Stimulated activated CD4-positive, alpha-beta T cell treated with anti-CD3 and anti-CD28 coated beads, Interleukin-2, amount 100 ng/mL, for 4 hours (primary cell): ENCODE measurements at places on chromosomes 13 and 19.

GRCh38 chr13:64755961-64756360 is 2474.2 kb downstream of the PCDH9 start:
- DNase-seq, result no peak

GRCh38 chr19:58009666-58010301 is 7.2 kb upstream of the ZNF606 start:
- DNase-seq, result peak; percentile 23

GRCh38 chr19:47805313-47805712 is 962 bp upstream of the TPRX1 start:
- DNase-seq, result no peak

DNA sequence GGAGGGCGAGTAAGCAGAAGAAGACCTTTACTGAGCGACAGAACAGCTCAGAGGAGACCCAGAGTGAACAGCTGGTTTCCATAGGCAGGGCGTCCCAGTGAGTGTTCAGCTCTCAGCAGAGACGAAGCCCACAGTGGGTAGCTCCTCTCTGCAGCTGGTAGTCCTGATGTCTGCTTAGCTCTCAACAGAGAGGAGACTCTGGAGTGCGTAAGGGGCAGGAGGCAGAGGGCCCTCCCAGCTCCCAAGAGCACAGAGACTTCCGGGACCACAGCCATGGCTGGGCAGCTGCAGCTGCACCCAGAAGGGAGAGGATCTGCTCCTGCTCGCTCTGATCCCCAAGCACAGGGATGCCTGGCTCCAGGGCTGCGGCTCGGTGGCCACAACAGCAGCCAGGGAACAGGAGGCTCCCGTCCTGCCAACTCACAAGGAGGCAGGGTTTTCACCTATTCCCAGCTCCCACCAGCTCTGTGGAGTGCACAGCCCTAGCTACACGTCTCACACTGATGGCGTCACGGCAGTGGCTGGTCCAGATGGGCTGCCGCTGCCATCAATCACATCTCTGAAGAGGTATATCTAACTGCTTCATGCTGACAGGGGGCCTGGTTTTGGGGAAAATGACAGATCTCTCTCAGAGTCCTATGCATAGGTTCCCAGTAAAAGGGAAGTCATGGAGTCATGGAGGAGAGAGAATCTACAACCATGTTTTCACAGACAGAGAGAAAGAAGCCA is 2660.1 kb upstream of the PCDH20 start:
- DNase-seq, result no peak

DNA sequence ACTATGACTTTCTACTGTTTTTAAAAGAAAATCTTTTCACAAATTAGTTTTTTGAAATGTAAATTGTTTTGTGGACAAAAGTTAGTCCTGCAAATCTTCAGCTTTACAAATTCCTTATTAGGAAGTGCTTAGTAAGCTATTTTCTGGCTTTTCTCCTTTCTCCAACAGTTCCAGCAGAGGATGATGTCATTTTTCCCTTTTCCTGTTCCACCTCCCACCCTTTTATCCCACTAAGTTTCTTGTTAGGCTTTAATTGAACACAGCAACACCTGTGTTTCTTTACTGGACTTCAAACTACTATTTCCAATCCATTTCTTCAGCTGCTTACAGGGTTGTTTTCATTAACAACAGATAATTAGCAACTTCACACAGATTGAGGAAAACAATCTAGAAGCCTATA is 389.2 kb downstream of the NDFIP2 start:
- DNase-seq, result no peak

DNA sequence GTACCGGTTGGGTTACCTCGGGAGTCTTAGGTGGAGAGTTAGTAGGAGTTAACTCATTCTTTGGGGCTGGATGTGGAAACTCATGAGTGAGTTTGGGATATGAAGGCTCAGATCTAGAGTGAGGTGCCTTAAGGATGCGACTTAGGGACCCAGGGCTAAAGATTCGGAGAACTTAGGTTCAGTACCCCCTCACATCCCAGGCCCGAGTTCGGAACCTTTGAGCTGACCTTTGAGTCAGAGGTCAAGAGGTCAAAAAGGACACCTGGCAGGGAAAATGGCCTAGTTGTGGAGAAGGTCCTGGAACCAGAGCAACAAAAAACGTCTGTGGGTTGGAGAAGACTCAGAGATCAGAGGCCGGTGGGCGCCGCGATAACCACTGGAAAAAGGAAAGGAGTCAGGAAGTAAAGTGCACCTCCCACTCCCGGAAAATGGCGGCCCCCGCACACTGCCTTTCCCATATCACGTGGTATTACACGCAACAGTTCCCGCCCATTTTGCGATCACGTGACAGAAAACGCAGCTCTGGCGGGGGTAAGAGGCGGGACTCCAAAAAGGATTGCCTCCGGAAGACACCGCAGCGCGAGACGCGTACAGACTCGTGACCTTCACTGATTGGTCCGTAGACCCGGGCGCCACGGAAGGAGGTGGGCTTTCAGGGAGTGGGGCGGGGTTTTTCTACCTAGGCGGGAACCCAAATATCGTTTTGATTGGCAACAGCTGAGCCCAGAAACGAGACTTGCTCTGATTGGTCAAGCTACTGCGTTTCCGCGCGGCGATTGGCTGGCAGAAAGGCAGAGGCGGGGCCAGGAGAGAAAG is at the start of gene ACTMAP:
Gene ACTMAP, minus strand, starts transcription at position 420 of the 816 bp plus-strand sequence. CDS start 674 bp downstream, outside the sequence.
- peak; percentile 99 for DNase-seq

DNA sequence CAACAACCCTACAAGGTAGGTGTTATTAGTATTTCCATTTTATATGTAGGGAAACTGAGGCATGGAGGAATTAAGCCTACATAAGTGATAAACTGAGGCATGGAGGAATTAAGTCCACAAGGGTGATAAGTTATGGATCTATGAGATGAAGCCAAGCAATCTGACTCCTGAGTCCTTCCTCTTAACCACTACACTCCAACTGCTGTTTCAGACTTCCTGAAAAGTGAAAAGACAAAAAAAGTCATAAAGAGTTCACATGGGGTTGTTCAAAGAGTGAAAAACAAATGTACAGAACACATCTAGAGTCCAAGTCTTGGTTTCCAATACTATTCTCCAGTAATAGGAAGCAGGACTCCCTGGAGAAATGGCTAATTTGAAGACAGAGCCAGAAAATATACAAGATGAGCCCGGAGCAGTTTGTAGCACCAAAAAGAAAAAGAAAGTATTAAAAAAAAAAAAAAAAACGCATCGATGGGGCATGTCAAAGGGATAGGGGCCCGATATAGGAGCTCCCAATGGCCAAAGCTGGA is 12.1 kb downstream of the CRYL1 start:
- no peak for DNase-seq

DNA sequence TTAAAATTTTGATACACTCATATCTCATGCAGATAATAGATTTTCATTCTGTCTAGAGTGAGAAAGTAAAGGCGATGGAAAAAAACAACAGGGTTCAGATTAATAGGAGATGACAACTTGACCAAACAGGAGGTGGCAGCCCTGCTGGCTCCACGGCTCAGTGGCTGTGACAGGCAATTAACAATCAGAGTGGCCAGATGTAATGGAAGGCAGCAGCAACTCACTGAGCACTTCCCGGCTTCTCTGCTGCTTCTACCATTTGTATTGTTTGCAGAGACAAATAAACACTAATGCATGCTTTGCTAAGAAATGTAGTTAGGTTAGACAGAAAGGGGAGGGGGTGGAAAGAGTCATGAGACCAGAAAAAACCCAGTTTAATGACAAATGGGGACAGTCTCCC is 473.0 kb upstream of the SLC10A2 start:
- DNase-seq, result no peak

GRCh38 chr13:106475852-106476251 is 59.6 kb downstream of the EFNB2 start:
- no peak for DNase-seq

- peak; percentile 2 for DNase-seq
These were observed 133.7 kb downstream of the GGACT start for GRCh38 chr13:100454876-100455275.

GRCh38 chr19:10454267-10454666 is 33.9 kb downstream of the PDE4A start:
- DNase-seq, result no peak

DNA sequence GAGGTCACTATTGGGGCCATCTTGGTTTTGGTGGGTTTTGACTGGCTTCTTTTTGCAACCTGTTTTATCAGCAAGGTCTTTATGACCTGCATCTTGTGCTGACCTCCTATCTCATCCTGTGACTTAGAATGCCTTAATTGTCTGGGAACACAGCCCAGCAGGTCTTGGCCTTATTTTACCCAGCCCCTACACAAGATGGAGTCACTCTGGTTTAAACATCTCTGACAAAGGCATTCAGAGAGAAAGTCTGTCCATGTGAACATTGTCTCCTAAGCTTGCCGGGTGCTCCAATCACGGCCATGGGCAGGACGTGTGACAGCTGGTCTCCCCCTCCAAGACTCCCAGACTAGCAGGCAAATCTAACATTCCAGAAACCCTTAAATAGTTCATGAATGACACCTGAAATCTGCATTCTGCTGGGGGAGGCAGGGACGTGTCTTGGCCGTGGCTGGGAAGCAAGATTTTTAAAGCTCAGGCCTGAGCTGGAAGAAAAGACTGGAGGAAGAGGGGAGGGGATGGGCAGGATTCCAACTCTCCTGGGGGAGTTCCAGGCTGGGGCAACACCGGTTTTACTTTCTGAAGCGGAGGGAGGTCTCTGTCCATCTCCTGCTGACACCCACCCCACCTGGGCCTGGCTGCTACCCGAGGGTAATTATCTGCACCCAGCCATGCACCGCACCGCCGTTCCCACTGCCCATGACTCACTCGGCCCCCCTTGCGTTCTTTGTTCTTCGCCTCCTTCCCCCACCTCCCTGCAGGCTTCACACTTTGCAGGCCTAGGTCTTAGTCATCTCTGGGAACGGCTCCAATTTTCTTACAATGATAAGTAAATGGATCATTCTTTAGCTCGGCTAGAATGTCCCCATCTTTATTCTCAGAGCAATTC is 11.6 kb upstream of the OR1M1 start:
- DNase-seq, result no peak

DNA sequence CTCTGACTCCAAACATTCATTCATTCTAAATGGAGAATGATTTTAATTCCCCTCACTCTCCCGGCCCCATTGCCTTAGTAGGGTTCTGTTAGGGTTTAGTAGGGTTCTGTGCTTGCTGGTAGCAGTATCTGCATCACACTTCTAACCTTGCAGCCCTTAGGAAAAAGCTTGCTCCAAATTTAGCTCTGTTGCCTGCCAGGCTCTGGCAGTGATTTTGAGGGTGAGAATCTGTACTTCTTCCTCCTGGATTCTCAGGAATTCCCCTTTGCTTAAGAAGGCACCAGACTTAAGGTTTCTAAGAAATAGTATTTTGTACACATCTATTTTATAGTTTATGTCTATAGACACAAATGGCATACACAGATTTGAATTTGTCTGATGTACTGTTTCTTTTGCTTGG is 14.7 kb downstream of the B3GLCT start:
- DNase-seq, result no peak

DNA sequence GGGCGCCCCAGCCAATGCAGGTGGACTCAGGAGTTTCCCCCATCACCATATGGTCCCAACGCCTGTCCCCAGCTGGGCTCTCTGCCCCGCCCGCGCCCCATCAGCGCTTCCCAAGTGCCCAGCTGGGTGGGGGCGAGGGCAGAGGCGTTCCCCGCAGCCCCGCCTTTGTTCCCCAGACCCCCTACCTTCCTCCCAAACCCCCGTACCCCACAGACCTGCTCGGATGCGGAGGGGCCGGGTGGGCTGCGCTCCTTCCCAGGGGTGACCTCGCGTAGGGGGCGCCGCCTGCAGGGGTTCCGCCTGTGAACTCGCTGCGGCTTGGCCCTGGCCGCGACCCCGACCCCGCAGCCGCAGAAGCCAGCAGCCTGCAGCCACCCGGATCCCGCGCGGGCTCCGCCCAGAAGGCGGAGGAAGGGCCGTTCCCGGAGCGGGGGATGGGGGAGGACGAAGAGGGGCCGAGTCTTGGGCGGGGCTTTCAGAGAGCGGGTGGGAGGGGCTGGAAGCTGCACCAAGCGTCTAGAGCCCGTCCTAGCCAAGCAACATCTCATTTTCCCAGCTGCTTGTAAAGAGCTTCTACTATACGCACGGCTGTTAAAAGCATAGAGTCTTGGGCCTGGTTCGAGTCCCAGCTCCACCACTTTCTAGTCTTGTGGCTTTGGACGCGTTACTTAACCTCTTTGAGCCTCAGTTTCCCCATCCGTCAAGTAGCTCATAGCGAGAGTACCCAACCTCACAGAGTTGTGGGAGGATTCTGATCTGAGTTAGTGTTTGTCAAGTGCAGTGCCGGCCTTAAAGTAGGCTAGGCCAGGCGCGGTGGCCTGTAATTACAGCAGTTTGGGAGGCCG is at the start of gene RAB3D:
Gene RAB3D, minus strand, starts transcription at position 404 of the 845 bp plus-strand sequence. CDS start 2,258 bp downstream, outside the sequence.
- DNase-seq, result peak; percentile 79

DNA sequence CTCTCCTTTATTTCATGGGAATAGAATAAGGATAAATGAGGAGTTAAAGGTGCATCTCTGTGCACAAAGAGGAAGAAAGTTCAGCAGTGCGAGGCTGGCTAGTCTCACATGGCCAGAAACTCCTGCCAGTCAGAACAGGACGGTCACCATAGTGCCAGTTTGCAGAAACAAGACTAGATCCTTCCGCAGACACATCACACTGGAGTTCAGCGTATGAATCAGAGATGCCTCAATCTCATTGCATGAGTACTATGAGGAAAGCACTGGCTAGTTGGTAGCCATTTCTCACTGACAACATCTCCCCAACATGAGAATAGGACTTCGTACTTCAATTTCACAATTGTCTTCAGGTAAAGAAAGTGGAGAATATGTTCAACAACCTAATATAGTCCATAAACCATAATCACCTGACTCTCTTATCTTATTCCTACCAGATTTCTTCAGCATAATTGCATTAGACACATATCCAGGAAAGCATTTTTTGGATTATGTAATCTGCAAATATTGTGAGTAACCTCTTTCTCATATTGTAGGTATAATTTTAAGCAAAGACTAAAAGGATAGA is 34.9 kb downstream of the RXFP2 start:
- DNase-seq, result no peak

GRCh38 chr13:106472621-106473020 is 62.8 kb downstream of the EFNB2 start:
- no peak for DNase-seq

DNA sequence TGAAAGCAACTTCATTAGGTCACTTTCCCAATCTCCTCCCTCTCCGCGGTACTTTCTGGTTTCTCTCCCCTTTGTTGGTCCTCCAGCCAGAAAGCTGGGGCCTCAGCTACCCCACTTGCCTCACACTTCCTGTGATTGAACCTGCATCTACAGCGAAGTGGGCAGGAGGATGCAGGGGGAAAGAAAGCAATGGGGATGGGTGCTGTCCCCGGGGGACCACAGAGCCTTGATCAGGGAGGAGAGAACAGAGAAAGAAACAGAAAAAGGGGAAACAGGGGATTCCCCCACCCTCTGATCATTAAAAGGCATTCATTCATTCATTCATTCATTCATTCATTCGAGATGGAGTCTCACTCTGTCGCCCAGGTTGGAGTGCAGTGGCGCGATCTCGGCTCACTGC is 74.2 kb downstream of the TRPM4 start:
- no peak for DNase-seq
